Stimulated activated naive CD4-positive, alpha-beta T cell (primary cell): ENCODE measurements at places on chromosomes 4 and X.

DNA sequence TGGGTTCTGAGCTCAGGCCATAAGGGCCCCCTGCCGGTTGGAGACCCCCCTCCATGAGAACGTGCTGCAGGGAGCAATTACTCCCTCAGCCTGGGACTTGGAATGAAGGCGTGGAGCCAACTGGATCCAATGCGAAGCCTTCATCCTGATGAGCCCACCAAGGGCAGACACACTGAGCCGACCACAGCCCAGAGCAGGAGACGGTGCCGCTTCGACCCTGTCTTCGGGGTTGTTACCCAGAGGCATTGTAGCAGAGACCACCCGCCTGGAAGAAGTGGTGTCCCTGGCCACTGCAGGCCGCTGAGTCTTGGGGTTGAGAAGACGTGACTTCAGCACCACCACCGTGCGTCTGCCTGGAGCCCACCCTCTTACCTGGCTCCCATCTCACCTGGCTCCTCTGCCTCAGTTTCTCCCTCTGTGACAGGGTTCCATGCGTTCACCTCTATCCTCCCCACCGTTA, 7.0 kb upstream of the NKX1-1 start:
- no peak for DNase-seq

GRCh38 chrX:6460893-6461490, 73.9 kb downstream of the VCX3A start:
- no peak for DNase-seq

DNA sequence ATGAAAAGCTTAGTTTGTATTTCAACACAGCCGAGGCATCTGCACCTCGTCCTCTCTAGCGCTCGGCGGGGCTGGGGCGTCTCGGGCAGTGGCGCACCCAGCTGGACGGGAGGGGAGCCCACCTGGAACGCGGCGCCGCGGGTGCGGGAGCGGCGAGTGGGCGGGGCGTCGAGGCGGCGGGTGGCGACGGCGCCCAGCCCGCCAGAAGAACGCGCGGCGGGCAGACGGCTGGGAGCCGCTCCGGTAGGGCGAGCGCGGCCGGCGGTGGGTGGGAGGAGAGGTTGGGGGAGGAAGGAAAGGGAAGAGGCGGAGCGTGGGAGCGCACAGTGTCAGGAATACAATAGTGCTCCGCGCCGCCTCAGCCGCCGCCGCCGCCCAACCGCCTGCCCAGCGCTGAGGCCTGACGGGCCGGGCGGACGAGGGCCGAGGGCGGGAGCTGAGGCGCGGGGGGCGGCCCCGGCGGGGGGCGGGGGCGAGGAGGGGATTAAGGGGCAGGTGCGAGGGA, at the start of gene JADE3:
Gene JADE3 (plus strand): TSS at position 324 of the 505 bp plus-strand sequence. CDS start 72,474 bp downstream, outside the sequence.
- no peak for DNase-seq

- peak; percentile 12 for DNase-seq
Observed at GRCh38 chrX:149937871-149938426, 342 bp downstream of the EOLA2 start.

GRCh38 chrX:115459883-115460880, 100.8 kb upstream of the PLS3 start:
- no peak for DNase-seq

DNA sequence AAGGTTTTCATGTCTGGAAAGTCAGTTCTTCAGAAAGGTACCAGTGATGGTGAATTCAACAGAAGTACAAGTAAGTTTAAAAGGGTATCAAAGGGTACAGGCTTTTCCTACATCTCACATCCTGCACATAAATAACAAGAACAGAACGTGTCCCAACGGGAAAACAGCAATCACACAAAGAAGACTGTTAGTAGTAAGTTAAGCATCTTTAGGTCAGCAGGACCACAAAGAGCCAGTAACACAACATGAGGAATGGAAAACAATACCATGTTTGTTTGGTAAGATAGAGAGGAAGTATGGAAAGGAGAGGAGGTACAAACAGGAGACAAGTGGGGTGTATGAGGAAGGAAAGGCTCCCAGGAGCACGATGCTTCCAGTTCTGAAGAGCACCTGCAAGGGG, 43.2 kb downstream of the SAT1 start:
- no peak for DNase-seq

GRCh38 chr4:124945422-124945821, 232.9 kb upstream of the ANKRD50 start:
- no peak for DNase-seq

GRCh38 chr4:108511618-108512017, 108.8 kb upstream of the RPL34 start:
- DNase-seq = no peak

DNA sequence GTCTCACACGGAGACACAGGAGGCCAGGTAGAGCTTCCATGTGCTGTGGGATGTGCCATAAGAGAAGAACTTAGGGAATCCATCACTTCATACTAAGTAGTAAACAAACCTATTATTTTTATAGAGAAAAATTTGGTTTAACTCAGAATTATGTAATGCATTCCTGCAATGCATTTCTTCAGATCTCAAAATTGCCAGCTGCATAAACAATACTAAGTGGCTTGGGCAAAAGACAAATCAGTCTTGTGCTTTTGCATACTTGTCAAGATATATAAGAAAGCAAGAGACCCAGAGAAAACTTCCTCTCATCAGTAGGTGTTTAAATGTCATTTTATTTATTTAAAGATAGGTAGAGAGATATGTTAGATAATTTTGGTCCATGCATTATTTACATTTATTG, 382.1 kb upstream of the CTSO start:
- DNase-seq = no peak

- DNase-seq = no peak
Observed at GRCh38 chr4:91325495-91325894, 978.3 kb upstream of the GRID2 start.

DNA sequence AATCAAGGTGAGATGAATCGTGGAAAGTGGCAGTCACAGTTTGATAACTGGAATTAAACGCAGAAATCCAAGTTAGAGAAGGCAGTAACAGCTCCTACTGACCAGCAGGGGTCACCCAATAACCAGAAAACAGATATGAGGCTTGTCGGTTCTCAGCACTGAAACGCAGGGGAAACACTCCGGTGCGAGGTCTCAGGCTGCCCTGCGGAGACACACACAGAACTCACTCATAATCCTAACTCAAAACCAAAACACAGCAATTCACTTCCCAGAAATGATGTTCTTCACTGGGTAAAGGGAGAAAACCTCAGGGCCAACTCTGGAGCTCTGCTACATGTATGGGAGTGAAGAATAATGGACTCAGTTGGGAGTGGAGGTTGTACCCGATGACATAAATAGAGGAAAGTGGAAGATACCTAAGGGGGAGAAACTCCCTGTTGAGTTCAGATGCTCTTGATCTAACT, 384.4 kb downstream of the RAPGEF2 start:
- DNase-seq = peak; percentile 8

DNA sequence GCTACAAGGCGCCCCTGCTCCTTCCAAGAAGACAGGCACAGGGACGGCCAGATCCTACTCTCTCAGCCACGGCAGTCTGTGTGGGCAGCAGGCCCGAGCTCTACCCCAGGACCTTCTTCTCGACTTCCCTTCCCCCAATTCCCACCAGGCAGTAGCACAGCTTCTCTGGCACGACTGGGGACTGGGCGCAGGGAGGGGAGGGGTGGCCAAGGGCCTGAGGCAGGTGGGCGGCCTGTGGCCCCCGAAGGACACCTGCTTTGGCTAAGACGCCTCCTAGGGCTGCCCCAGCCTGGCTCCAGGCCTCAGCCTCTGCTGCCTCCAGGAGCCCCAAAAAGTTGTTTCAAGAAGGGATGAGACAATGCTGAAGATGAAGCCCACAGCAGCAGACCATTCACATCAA, 24.2 kb upstream of the IRF2 start:
- DNase-seq = no peak
